ENCODE measurements at places on chromosomes 2 and 18.

DNA sequence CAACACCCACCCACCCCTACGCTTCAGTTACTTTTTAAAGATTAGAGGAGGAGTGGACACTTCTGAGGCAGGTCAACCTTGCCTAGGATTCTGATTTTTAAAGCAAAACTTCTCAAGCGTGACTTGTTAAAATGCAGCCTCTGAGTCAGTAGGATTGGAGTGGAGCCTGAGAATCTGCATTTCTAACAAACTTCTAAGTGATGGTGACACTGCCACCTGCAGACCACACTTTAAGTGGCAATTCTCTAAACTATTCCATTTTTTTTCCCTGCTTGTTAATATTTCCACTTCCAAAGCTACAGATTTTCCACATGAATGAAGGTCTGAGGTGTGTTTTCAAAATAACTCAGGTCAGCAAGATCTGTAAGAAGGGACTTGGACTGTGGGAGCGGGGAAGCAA lies 171.1 kb upstream of the CCDC150 start:
- no peak for DNase-seq

DNA sequence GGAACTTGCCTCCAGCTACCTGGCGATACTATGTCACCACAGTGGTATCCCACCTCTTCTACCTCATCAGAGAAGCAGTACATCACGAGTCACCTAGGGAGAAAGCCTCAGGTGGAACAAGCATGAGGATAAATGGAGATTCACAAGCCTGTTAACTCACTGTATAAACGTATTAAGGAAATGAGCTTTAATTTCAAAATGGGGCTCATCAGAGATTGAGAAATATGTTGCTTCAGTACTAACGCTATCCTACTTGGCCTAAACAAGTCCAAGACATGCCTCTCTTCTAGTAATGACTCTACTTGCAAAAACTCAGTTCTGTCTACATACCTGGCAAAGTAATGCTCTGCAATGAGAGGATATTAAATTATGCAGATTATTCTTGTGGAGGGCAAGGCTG lies 4.3 kb downstream of the SLC39A6 start:
- DNase-seq = no peak

DNA sequence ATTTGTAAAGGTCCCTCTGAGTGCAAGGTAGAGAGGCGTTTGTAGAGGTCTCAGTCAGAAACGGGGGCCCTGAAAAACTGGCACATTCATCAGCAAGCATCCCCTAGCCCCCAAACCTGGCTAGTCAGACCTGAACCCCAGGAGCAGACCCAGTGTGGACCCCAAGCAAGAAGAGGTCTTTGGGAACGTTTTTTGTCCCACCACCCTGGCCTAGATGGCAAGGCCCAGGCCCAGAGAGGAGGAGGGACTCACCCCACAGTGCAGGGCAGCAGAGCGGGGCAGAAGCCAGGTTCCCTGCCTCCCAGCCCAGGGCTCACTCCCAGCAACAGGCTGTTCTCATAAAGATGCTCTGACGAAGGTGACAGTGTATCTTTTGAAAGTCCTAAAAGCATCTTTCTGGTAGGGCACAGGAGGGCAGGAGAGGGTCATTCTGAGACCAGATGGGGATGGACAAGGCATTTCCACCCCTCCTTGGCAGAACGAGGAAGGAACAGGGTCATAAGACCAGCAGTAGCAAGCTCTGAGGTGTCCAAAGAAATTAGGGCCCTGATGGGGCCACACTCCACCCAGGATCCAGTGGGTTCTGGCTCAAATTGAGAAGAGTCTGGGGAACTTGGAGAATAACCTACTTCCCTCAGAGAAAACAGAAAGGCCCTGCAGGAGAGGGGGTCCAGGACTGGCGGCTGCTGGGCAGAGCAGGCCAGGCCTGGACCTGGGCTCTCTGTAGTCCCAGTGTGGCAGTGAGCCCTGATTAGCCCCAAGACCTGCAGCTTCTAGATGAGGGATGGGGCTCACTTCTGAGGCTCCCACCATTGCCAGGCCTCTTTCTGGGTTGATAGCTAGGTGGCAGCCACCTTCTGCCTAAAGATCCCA lies 18.2 kb downstream of the ADRA2B start:
- DNase-seq = no peak

GRCh38 chr2:67825476-67825875 lies 237.3 kb downstream of the C1D start:
- DNase-seq = no peak

DNA sequence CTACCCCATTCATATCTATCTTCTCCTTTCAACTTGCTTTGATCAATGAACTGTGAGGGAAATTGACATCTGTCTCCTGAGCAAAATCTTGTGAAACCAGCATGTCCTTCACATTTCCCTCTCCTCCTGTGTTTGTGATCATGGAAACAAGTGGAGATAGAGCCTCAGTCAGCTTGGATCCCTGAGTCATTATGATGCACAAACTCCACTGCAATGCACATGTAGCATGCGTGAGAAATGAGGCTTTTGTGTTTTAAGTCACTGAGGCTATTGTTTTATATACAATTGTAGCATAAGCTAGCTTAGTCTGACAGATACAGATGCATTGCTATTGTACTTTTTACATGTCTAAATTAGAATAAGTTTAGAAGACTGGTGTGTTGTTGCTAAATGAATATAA lies 85.2 kb upstream of the HNMT start:
- no peak for DNase-seq

GRCh38 chr2:204317640-204318039 lies 227.6 kb upstream of the PARD3B start:
- DNase-seq = no peak

- DNase-seq = no peak
Observed at GRCh38 chr18:9403795-9404564, 69.4 kb downstream of the TWSG1 start.

GRCh38 chr18:52991246-52991645 lies 651.2 kb downstream of the DCC start:
- no peak for DNase-seq

- DNase-seq = no peak
Observed at GRCh38 chr18:28399781-28400362, 222.9 kb upstream of the CDH2 start.

GRCh38 chr2:238106698-238107524 lies 6.8 kb downstream of the ESPNL start:
- no peak for DNase-seq

GRCh38 chr2:174325373-174326160 lies 9.2 kb upstream of the SP9 start:
- no peak for DNase-seq

GRCh38 chr2:241595600-241596140 lies 37.1 kb downstream of the BOK start:
- DNase-seq = no peak

- no peak for DNase-seq
Observed at GRCh38 chr18:37946324-37946723, 380.7 kb upstream of the CELF4 start.

GRCh38 chr2:240687741-240688552 lies 3.7 kb upstream of the AQP12A start:
- no peak for DNase-seq

GRCh38 chr2:237320801-237321560 lies 93.0 kb downstream of the COL6A3 start:
- no peak for DNase-seq

DNA sequence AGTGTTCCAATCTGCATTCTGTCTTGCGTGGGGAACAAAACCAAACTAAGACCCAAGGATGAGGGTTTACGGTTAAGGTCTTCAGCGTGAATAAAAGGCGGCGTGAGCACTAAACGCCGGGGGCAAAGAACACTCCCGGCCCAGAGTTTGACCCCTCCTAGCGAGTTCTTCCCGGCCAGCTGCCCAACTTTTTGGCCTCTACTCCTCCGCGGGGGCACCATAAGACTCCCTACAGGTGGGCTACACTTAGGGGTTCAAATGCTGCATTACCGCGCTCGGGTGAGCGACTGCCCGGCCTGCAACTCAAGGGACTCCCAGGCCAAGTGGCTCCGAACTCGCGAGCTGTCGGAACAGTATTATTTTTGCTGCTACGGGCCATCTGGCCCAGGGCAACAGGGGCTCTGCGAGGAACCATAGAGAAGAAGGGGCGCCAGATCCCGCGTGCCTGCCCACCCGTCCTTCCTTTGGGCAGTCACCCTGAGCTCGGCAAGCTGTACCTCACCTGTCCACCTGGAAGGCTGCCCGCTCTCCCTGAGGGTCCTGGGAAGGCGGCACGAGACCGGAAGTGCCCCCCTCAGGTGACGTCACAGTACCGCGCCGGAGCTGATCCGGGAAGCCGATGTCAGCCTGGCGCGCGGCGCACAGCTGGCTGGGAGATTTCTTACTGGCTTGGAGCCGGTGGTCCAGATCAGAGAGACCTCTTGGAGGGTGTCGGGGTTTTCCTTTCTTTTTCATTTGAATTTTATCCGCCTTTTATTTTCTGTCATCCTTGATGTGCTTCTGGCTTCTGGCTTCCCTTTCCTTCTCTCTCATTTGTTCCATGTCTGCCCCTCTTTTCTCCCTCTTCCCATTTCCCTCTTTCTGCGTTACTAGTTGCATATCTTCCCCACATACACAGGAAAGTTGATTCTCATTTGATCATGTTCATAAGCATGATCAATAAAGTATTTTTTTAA lies at the start of gene LDAH:
TSS of gene LDAH (minus strand) at position 567 of the 956 bp plus-strand sequence. CDS start 21,638 bp downstream, outside the sequence.
- DNase-seq = peak; percentile 54

DNA sequence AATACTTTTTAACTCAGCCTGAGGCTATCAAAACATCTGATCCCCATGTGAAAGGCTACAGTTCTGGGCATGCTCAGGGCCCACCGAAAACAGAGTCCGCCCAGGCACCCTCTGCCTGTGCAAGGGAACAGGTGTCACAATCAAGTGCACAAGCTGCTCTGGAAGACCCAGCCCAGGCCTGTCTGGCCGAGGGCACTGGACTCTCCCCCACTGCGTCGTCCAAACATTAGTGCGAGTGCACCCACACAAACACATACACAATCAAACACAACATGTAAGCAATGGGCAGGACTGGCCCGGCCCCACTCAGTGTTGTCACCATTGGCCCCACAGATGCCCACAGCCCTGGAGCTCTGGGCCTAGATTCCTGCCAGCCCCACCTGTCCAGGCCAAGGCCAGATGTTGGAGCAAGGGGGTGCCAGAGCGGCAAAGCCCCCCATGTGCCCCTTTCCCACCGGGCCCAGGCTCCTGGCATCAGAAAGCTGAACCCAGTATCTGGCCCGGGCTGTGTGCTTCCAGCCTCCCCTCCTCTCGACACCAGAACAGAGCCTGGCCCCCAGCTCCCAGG lies 617 bp upstream of the ALPG start:
- no peak for DNase-seq

- no peak for DNase-seq
Observed at GRCh38 chr2:98280376-98281102, 65.7 kb upstream of the CNGA3 start.

GRCh38 chr18:8969639-8970390 lies 132.7 kb upstream of the NDUFV2 start:
- DNase-seq = no peak
